ENCODE measurements at places on chromosomes 16 and 17.
A peak's percentile ranks its signal among the peaks of the same experiment; 100 is the strongest.

GRCh38 chr16:5044011-5044540, 10.3 kb upstream of the NAGPA start:
- no peak for DNase-seq

GRCh38 chr16:54817432-54817831, 113.2 kb upstream of the IRX5 start:
- DNase-seq, result no peak

GRCh38 chr16:48121276-48121675, 34.5 kb downstream of the ABCC12 start:
- no peak for DNase-seq

DNA sequence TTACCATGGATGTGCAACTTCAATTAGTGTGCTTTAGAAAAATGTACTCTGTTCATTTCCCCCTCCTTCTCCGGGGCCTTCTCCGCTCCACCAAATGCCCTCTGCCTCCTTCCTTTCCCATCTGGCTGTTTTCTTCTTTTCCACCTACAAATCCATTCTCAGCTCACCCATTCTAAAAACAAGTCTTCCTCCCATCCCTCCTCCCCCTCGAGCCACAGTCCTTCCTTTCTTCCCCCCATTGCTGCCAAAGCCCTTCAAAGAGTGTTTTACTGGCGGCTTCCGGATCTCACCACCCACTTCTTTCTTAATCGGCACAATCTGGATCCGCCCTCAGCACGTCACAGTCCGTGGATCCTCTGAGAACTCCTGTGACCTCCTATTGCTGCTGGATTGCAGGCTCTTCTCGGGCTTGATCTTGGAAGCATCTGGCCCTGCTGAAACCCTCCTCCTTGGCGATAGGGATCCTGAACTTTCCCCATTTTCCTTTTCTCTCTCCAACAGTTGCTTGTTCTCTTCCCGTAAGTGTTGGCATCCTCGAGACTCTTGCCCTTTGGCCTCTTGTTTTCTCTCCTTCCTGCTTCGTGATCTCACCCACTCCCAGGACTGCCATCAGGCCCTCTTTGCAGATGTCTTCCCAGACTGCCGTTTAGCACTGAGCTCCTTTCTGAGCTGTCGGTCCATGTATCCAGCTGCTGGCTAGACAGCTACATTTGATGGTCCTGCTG, 36.0 kb upstream of the FBXO47 start:
- peak; percentile 16 for DNase-seq

DNA sequence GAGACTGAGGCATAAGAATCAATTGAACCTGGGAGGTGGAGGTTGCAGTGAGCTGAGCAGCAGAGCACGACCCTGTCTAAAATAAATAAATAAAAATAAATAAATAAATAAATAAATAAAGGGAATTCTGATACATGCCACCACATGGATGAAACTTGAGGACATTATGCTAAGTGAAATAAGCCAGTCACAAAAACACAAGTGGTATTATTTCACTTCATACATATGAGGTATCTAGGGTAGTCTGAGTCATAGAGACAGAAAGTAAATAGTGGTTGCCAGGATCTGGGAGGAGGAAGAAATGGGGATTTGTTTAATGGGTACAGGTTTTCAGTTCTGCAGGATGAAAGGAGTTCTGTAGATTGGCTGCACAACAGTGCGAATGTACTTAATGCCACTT, 16.3 kb downstream of the PIPOX start:
- DNase-seq, result no peak

GRCh38 chr17:21019976-21020586, 22.7 kb downstream of the USP22 start:
- no peak for DNase-seq

GRCh38 chr17:40778461-40778860, 3.9 kb downstream of the KRT27 start:
- DNase-seq, result no peak

- DNase-seq, result no peak
Observed at GRCh38 chr16:88415713-88416323, 33.1 kb downstream of the ZNF469 start.

DNA sequence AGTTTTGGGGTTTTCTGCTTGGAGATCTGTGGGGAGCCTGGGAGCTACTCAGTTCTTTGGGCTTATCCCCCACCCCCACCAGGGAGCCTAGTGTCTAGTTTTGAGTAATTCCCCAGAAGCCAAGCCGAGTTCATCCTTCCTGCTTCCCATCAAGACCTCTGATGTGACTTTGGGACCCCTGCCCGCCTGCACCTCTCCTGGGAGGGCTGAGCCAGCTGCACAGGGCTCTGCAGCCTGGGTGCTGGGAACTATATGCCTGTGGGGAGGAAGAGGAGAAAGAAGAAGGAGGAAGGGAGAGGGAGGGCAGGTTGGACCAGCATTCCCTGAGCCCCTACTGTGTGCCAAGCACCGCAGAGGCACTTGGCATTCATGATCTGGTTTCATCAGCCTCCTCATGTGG, 178.9 kb downstream of the TMEM132E start:
- DNase-seq, result no peak

GRCh38 chr17:2240541-2240940, 63.0 kb downstream of the SMG6 start:
- no peak for DNase-seq

GRCh38 chr16:49638673-49639610, 217.0 kb downstream of the ZNF423 start:
- DNase-seq, result no peak

GRCh38 chr16:26134588-26134987, 442.8 kb downstream of the HS3ST4 start:
- no peak for DNase-seq

DNA sequence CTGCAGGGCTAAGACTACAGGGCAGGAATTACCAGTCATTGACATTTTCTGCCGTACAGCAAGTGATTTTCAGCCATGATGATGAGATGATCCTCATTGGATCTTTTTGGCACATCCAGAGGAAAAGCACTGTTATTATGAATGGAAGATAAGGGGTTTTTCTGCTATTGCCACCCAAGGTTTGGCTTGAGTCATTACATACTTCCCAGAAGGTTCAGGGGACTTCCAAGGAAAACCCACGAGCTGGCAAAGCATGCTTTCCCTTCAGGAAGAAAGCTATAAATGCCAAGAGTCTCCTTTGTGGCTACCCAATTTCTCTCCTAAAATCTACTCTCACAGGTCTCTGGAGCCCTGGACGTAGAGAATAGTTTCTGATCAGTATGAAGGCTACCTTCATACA, 6.1 kb downstream of the CHST4 start:
- DNase-seq, result no peak

- no peak for DNase-seq
Observed at GRCh38 chr17:66518108-66518507, 215.7 kb downstream of the PRKCA start.

- DNase-seq, result no peak
Observed at GRCh38 chr17:80774643-80775281, 216.9 kb upstream of the CHMP6 start.

DNA sequence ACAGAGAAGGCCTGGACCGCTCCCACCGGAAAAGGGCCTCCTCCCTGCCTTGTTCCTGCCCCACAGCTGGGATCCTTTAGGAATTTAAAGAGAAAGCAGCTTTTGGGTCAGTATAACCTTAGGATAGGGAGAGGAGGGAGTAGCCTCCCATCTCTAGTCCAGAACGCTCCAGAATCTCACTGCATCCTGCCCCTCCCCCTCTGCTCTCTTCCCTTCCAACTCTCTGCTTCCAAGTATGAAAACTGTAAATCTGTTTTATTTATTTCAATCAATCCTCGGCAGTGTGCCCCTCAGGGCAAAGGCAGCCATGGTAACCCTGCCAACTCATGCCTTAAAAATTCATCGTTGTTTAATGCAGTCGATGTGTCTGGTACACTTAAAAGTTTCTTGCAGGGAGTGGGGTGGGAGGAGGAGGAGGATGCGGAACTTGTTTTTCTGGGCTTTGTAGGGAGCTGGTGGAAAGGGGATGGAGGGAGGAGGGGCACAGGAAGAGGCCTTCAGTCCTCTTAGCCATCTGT, 21.2 kb upstream of the MTSS2 start:
- no peak for DNase-seq

- no peak for DNase-seq
Observed at GRCh38 chr17:5958850-5959249, 111.3 kb upstream of the WSCD1 start.

DNA sequence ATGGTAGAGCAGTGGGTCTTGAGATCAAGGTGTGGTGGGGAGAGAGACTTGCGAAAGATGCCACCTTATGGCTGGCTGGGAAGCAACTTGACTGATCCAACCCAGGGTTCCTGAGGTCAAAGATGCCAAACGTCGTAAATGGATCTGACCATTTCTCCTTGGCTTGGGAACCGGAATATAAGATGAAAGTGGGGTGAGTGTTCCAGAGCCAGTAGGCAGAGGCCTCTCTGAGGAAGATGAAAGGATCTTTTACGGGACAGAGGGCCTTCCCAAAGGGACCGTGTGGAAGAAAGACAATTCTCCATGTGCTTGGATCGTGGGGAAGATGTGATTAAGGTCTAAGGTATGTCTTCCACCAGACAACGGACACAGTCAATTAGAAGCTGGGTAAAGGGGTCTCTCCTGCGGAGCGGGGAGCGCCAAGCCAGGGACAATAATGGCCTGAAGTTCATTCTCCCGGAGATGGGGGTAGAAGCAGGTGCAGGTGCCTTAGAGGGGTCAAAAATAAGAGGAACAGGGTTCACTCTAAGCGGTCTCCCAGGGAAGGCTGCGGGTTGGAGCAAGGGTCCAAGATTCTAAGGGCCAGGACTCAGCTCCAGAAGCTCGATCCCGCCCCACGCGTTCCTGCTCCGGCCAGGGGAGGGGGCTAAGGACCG, 800 bp downstream of the FXR2 start:
- no peak for DNase-seq

DNA sequence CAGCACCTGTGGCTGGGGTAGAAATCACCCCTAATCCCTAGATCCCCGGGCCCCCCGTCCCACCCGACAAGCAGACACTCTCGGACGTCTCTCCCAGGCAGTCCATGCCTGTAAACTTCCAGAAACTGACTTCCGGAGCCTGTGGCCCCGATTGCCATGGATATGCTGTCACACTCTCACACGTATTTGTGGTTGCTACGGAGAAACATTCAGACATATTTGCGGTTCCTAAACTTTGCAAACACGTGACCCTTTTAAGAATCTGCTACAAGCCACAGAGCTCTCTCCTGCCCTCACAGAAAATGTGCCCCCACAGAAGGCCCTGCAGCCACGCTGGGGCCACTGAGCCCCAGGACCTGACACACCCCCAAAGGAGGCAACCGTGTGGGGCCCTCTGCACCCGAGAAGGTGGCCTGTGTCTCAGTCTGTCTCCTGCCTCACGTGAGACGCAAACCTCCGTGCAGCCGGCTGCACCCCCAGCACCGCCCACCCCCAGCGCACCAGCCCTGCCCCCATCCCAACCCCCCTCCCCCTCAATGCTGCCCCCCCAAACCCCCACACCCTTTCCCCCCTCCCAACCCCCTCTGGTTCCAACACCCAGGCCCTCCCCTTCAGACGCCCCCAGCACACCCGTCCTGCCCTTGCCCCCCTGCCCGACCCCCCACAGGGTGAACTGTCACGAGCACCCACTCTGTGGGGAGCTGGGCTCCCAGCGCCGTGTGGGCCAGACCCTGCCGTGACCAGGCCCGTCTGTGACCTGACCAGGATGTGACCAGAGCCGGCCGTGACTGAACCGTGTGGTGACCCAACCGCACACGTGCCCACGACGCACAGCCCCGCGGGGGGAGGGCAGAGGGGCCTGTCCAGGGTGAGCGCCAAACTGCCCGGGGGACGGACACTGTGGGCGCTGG, 66.3 kb upstream of the METRNL start:
- no peak for DNase-seq

DNA sequence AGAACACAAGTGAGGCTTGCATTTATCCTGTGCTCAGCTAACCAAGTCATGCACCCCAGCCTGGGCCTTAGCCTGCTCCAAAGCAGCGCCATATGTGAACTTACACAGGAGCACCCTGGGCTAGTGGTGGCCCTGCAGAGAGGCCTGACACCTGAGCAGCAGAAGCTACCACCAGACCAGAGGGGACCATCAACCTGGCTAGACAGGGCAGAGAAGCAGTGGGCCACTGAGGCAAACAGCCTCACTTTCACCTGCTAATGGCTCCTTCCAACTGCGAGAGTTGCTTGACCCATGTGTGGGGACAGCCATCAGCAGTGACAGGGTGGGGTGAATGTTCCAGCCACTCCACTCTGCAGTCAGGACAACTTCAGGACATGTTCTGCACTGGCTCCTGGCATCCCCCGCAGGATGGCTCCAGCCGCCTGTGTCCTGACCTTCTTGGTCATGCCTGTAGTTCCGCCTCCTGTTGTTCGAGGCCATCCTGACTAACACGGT, 2.9 kb upstream of the C16orf95 start:
- DNase-seq, result no peak

- DNase-seq, result no peak
Observed at GRCh38 chr16:67718668-67719047, 458 bp downstream of the GFOD2 start.

- no peak for DNase-seq
Observed at GRCh38 chr16:66601471-66601870, 3.0 kb upstream of the CMTM3 start.

DNA sequence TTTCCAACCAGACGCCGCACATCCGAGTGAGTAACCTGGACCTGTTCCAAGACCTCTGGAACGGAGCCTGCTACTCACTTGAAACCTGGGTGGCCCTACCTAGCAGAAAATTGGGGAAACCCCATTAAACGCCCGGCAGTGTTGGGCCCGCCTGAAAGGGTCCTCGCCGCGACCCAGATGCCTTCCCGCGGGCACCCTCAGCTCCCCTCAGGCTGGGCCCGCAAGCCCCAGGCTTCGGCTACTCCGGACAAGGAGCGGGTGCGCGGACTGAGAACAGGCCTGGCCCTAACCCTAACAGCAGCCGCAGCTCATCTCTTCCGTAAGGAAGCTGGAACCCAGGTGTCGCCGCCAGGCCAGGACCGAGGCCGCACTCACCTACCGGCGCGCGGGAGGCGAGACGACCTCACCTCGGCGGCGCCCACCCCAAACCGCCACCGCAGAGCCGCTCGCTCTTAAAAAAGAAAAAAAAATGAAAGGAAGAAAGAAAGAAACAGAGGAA, 344 bp downstream of the PSME3IP1 start:
- peak; percentile 35 for DNase-seq

- DNase-seq, result no peak
Observed at GRCh38 chr16:73697336-73697735, 599.3 kb upstream of the PSMD7 start.

GRCh38 chr17:73015722-73016276, 76.7 kb downstream of the SLC39A11 start:
- no peak for DNase-seq

DNA sequence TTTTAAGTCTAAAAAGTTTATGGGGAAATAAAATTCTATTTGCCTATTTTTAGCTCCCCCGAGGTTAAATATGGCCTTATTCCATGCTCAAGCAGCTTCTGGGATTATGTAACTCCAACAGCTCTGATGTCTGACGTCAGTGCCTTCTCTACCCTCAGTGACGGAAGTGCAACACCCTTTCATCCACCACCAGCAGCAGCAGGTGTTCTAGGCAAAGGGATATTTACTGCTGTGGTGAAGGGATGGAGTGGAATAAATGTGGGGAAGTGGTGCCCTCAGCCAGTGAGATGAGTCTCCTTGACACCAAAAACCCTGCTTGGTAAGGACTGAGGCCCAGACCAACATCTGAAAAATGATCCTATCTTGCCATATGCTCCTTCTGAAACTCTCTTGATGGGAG, 247.4 kb downstream of the SHISA9 start:
- no peak for DNase-seq

GRCh38 chr17:48997103-48997826, at the start of gene IGF2BP1:
IGF2BP1 (plus strand) TSS chr17:48997385; CDS start chr17:48997746, 361 bp downstream.
- no peak for DNase-seq

- DNase-seq, result no peak
Observed at GRCh38 chr16:28985211-28986041, 574 bp downstream of the LAT start.

- no peak for DNase-seq
Observed at GRCh38 chr17:77685881-77686486, 272.5 kb upstream of the TNRC6C start.

- no peak for DNase-seq
Observed at GRCh38 chr17:72185564-72185963, 64.7 kb downstream of the SOX9 start.
